ENCODE measurements at places on chromosomes 1 and 21. TPM values are rescaled to one million over a fixed set of nuclear protein-coding genes. Genes with fewer than 3 reads are reported as not detected.

DNA sequence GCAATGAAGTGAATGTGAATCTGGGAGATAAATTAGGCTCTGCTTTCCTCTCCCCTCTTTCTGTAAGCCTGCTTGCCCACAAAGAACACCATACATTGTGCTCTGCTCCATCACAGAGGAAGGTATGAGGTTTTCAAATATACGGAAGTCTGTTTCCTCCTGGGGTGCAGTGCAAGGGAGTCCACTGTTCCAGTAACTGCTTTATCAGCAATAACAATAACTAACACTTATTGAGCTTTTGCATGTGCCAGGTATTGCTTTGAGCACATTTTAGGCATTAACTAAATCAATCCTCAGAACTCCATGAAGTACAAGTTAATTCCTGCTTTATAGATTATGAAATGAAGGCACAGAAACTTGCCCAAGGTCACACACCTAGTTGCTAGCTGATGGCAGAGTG is 10.0 kb downstream of the LTN1 start:
- H3K4me3 ChIP-seq = no peak overlapping the region
- no peak overlapping the region for H3K27ac ChIP-seq
- DNase-seq = no peak
- H3K36me3 ChIP-seq = peaks cover 17% of the 10 kb centered on the region

- H3K4me1 ChIP-seq = no peaks in the 10 kb centered on the region
- DNase-seq = peak; percentile 48
- H3K4me3 ChIP-seq = no peak overlapping the region
Measured at GRCh38 chr1:92411511-92411910, 75.2 kb downstream of the GFI1 start.

Gene SLC6A17
- polyA plus RNA-seq = under 0.01 TPM

DNA sequence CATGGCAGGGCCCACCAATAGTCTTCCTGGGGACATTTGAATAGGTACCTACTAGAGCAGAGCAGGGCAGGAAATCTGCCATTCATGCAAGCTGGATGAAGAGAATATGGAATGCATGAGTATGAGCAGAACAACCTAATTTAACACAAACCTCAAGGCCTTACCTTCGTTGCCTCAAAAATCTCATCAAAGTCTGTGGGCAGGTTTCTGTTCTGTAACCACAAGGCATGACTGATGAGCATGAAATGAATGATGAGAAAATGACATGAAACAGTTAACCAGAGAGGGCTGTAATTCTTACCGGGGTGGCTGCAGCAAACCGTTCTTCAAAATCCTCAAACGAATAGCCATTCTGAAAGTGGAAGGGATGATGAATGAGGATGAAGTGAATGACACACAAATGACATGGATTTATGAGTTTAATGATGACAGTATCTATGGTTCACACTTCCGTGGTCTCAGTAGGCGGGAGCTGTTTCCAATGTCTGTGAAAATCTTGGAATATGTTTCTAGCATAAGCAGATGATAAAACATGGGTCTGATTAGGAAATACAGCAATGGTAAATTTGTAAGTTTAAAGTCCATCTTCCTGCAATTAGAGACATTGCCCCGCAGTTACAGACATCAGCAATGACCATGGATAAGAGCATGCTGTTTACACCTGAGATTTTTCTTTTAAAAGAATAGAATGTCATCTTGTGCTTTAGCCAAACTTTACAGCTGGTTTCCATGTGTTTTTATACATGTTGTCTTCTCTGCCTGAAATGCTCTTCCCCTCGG is 67.6 kb upstream of the C8B start:
- peak; percentile 14 for DNase-seq
- no peak overlapping the region for H3K27ac ChIP-seq
- H3K4me1 ChIP-seq = peaks cover 9% of the 10 kb centered on the region
- no peaks in the 10 kb centered on the region for H3K27me3 ChIP-seq

Gene GJC2
- 1.4 TPM for polyA plus RNA-seq

Data from small intestine (tissue), 16 donors.